ENCODE measurements at places on chromosomes 2 and 18.

- DNase-seq: no peak
Observed at GRCh38 chr2:64640153-64641044, 13.3 kb downstream of the SERTAD2 start.

GRCh38 chr18:50401295-50401694, 26.4 kb downstream of the SKA1 start:
- no peak for DNase-seq

GRCh38 chr2:66985906-66986305, 411.2 kb upstream of the ETAA1 start:
- DNase-seq: no peak

DNA sequence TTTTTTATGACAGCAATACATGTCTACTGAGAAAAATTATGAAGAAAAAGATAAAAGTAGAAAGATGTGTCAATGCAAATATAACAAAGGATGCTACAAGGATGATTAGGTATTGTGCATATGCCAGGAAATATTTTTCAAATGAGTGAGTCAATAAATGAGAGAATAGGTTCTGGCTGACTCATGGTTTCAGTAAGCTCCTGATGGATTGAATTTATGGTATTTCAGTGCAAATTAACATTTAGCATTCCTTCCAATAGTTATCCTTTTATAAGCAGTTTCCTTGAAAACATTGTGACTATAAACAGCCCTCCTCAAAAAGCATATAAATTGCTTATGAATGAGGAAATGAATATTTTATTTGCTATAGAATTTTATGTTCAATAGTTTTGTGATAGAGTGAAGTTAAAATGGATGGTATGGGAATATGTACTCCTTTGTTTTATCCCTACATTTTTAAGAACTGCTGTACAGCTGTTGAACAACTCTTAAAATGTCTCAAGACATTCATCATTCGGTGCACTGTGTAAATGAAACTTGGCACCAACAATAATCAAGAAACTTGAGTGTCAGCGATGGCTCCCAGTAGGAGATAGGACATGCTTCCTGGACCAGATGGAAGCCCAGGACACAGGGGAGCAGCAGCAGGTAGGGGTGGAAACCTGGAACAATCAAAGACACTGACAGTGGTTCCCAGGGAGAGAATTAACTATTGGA, 144.7 kb downstream of the PMAIP1 start:
- peak; percentile 29 for DNase-seq

- no peak for DNase-seq
Observed at GRCh38 chr2:102765061-102765460, 3.2 kb downstream of the TMEM182 start.

- DNase-seq: no peak
Observed at GRCh38 chr18:79881695-79882094, 69.8 kb downstream of the SLC66A2 start.

DNA sequence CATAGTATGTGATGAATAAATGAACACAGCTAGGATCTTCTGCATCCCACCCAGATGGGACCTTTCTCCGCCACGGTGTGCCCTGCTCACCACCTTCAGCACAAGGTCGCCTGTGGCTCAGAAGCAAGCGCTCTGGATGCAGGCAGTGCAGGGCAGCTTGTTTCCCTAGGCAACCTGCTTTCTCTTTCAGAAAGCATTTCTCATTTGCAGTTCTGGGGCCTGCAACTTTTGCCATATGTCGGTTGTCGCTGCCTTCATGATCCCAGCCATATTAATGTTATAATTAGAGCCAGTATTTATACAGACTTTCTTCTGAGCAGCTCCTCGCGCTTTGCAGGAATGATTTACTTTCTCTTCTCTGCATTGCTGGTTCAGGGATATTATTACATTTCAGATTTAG, 692.8 kb downstream of the RNF144A start:
- DNase-seq: no peak

GRCh38 chr2:161123531-161124030, 36.6 kb upstream of the TANK start:
- DNase-seq: no peak

DNA sequence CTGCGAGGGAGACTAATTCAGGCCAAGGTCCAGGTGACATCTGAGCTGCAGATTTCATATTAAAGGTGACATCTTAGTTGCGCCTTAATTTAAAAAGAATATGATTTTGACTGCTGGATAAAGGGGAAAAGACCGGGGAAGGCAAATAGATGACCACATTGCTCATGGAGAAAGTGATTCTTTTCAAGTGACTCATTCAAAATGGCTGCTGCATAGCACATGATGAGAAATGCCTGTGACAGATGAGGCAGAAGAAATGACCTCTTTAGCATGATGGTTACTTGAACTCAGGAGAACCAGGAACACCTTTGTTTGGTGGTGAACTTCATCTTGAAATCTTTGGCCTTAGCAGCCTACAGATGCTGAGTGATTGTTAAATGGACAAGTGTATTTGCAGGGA, 385.8 kb upstream of the TRIB2 start:
- no peak for DNase-seq

All from A549 (cell line).